ENCODE measurements at places on chromosomes 12 and 14.

- no peak for DNase-seq
These were observed 341.8 kb downstream of the GLT1D1 start for GRCh38 chr12:129195081-129195480.

GRCh38 chr14:58143106-58143505 is 8.9 kb downstream of the ARMH4 start:
- no peak for DNase-seq

- DNase-seq = no peak
These were observed 11.5 kb downstream of the ADCY4 start for GRCh38 chr14:24323341-24323740.

GRCh38 chr14:104732931-104733681 is 9.1 kb downstream of the ADSS1 start:
- DNase-seq = no peak

- DNase-seq = no peak
These were observed 7.0 kb downstream of the CCND2 start for GRCh38 chr12:4280351-4281163.

GRCh38 chr12:5280086-5280485 is 151.8 kb upstream of the NTF3 start:
- DNase-seq = no peak

- no peak for DNase-seq
These were observed 69.3 kb downstream of the ELK3 start for GRCh38 chr12:96263449-96263902.

GRCh38 chr12:54588110-54588889 is at the start of gene PPP1R1A:
Gene PPP1R1A (minus strand): TSS chr12:54588659. CDS start chr12:54588488, 171 bp downstream.
- no peak for DNase-seq
